ENCODE measurements at places on chromosomes 3 and 15. TPM values are rescaled to one million over a fixed set of nuclear protein-coding genes. Genes with fewer than 3 reads are reported as not detected.

DNA sequence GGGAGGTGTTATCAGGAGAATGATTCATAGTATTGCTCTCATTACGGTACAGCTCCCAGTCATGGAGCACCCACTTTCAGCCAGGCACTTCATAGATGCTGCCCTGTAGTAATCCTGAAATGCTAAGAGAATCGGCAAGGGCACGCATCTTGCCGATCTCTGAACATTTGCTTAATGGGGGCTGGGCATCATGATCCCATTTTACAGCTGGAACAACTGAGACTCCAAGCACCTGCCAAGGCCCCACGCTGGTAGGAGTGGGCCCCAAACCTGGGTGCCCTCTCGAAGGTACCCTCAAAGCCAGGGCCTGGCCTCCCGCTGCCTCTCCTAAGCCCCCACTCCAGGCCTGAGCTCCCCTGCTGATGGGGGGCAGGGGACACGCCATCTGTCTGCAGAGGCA is 47.3 kb downstream of the RPN1 start:
- H3K27ac ChIP-seq, result no peak overlapping the region
- DNase-seq, result no peak
- H3K36me3 ChIP-seq, result no peaks in the 10 kb centered on the region

- H3K27me3 ChIP-seq, result no peaks in the 10 kb centered on the region
- peak overlapping the region; percentile 47 for H3K4me3 ChIP-seq
- H3K27ac ChIP-seq, result peak overlapping the region; percentile 79
- H3K4me1 ChIP-seq, result peaks cover 82% of the 10 kb centered on the region
These were observed 4.8 kb downstream of the CCDC12 start for GRCh38 chr3:46971742-46972141.

DNA sequence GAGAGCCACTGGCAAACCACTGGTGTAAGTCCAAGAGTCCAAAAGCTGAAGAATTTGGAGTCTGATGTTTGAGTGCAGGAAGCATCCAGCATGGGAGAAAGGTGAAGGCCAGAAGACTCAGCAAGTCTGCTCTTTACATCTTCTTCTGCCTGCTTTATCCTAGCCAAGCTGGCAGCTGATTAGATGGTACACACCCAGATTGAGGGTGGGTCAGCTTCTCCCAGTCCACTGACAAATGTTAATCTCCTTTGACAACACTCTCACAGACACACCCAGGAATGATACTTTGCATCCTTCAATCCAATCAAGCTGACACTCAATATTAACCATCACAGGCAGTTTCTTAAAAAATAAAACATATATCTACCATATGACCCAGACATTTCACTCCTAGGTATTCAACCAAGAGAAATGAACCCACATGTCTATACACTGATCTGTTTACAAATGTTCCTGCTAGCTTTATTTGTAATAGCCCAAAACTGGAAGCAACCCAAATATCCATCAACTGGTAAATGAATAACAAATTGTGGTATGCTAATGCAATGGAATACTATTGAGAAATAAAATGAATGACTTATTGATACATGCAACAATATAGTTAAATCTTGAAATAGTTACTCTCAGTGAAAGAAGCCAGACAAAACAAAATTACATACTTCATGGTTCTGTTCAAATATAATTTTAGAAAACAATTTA is 373.8 kb downstream of the ZNF385D start:
- no peak for DNase-seq
- no peak overlapping the region for H3K4me3 ChIP-seq
- H3K4me1 ChIP-seq, result no peaks in the 10 kb centered on the region
- no peaks in the 10 kb centered on the region for H3K36me3 ChIP-seq

DNA sequence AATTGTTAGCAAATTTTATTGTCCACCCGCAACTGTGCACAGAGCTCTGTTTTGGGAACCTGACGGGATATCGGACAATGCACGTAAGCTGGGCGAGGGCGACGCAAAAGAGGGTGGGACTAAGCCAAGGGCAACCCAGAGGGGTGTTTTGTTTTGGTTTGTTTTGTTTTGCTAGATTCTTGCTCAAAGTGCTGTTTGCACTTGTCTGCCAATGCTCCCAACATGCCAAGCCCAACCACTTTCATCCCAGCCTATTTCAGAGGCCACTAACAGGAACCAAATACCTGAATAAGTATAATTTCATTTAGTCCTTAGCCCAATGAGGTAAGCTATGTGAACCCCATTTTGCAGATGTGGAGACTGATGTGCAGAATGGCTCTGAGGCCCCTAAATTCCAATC is 9.7 kb upstream of the CMTM7 start:
- no peak overlapping the region for H3K4me3 ChIP-seq
- no peak overlapping the region for H3K27ac ChIP-seq
- H3K36me3 ChIP-seq, result no peaks in the 10 kb centered on the region
- no peak for DNase-seq
- H3K4me1 ChIP-seq, result peaks cover 2% of the 10 kb centered on the region
- no peaks in the 10 kb centered on the region for H3K27me3 ChIP-seq

GRCh38 chr3:52879090-52879489 is 18.3 kb downstream of the STIMATE start:
- H3K4me3 ChIP-seq, result no peak overlapping the region
- peaks cover 32% of the 10 kb centered on the region for H3K4me1 ChIP-seq
- DNase-seq, result no peak
- no peaks in the 10 kb centered on the region for H3K27me3 ChIP-seq
- H3K27ac ChIP-seq, result no peak overlapping the region

GRCh38 chr15:69189157-69189556 is 28.7 kb downstream of the GLCE start:
- no peak overlapping the region for H3K27ac ChIP-seq
- no peak for DNase-seq
- H3K4me3 ChIP-seq, result no peak overlapping the region
- H3K27me3 ChIP-seq, result no peaks in the 10 kb centered on the region

DNA sequence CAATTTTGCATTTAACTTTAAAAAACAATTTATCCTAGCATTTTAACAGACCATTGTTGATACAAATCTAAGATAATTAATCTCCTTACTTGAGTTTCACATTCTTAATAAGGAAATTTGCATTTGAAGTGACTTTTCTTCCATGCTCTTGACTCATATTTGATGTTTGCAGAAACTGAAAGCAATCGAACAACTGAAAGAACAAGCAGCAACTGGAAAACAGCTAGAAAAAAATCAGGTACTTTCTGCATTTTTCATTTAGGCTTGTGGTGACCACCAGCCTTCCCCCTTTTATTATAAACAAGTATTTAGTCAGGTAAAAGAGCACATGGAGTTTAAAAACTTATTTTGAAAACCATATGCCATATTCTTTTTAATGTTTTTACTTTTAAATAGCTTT is 20.1 kb upstream of the SELENOT start:
- peak overlapping the region; percentile 60 for H3K27ac ChIP-seq
- no peak overlapping the region for H3K4me3 ChIP-seq
- peaks cover 55% of the 10 kb centered on the region for H3K36me3 ChIP-seq
- H3K27me3 ChIP-seq, result no peaks in the 10 kb centered on the region

GRCh38 chr3:12999147-13000140 is 73.8 kb downstream of the IQSEC1 start:
- no peaks in the 10 kb centered on the region for H3K27me3 ChIP-seq
- H3K36me3 ChIP-seq, result peaks cover 51% of the 10 kb centered on the region
- H3K4me1 ChIP-seq, result peaks cover 53% of the 10 kb centered on the region
- H3K4me3 ChIP-seq, result no peak overlapping the region
- DNase-seq, result no peak

DNA sequence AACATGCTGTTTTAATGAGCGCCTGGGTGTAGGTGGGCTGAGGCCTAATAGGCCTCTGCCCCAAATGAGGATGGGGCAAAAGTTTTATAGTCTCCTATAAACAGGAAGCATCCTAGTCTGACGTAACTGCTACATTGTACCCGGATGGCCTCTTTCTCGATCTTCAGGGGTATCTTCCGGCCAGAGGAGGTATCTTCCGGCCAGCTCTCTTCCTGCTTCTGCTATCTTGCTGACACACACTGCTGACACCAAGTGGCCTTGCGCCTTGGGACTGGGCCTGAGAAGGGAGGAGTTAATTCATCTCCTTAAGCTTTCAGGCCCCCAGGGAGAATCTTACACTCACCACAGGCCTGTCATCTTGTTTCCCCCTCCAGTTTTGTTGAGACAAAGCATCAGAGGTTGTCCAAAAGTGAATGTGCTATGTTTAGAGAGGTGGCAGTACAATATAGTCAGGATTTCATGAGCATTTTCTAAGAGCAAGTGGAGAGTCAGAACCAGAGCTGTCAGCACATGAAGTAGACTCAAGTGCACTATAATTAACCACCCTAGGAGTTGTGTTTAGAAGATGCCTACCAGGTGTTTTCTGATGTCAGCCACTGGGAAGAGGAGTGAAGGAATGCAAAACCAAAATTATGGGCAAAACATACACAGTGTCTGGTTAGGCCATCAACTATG is 15.6 kb upstream of the IGSF10 start:
- H3K4me3 ChIP-seq, result no peak overlapping the region
- no peaks in the 10 kb centered on the region for H3K4me1 ChIP-seq
- H3K36me3 ChIP-seq, result no peaks in the 10 kb centered on the region

- peaks cover 8% of the 10 kb centered on the region for H3K4me1 ChIP-seq
- H3K36me3 ChIP-seq, result no peaks in the 10 kb centered on the region
- no peak overlapping the region for H3K27ac ChIP-seq
- no peak overlapping the region for H3K4me3 ChIP-seq
These were observed 47.6 kb upstream of the POMGNT2 start for GRCh38 chr3:43153216-43154083.

DNA sequence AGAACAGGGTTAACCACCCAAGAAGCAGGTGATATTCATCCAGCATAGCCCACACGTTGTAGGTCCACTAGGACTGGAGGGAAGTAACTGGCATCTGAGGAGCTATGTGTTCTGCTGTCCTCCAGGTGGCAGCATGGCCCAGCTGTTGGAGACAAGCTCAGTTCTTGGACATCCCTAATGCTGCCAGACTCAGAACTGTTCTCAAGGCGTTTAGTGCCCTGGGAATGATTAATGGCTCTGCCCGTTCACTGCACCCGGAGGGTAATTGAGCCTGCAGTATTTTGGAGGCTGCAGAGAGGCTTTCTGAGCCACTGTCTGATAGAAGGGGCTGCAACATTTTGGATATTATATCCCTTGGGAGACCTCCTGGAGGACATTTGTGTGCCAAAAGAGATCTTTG is 521.3 kb upstream of the SEMA6D start:
- DNase-seq, result peak; percentile 57
- no peaks in the 10 kb centered on the region for H3K27me3 ChIP-seq
- no peaks in the 10 kb centered on the region for H3K36me3 ChIP-seq
- no peak overlapping the region for H3K27ac ChIP-seq
- H3K4me1 ChIP-seq, result no peaks in the 10 kb centered on the region
- no peak overlapping the region for H3K4me3 ChIP-seq

DNA sequence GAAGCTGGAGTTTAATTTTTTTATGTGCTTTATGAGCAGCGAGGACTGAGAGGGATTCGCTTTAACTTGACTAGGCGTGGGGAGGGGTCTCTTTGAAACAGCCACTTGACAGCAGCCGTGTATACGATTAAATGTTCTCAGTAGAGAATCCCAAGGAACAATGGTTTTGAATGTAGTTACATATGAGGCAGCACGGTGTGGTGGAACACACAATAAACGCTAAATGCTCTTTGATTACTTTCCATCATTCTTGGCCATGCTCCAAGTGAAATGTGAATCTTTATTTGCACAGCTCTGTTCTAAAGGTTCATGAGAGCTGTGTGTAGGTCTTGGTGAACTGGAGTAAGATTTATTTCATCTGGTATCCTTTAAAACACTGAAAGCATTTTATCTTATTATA is 251.4 kb upstream of the TGFBR2 start:
- H3K36me3 ChIP-seq, result peaks cover 13% of the 10 kb centered on the region
- peaks cover 50% of the 10 kb centered on the region for H3K4me1 ChIP-seq
- H3K27ac ChIP-seq, result no peak overlapping the region
- H3K27me3 ChIP-seq, result peaks cover 36% of the 10 kb centered on the region

DNA sequence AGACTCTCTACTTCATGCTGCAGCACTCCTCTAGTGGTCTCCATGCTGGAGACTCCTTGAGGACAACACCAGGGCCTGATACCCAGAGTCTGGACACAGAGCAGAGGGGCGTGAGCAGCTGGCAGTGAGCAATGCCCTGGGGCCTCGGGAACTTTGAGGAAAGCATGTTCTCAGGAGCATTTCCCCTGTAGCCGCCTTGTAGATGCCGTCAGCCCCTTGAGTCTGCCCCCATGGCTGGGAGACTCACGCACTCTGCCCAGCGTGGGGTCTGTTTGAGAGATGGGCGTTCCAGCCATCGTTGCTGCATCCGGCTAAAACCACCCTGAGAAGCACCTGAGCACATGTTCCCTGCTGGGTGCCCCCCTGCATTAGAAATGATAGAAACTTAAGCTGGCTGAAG is 56.8 kb downstream of the PLXNA1 start:
- no peak overlapping the region for H3K27ac ChIP-seq
- no peaks in the 10 kb centered on the region for H3K36me3 ChIP-seq
- DNase-seq, result no peak
- H3K4me1 ChIP-seq, result no peaks in the 10 kb centered on the region

DNA sequence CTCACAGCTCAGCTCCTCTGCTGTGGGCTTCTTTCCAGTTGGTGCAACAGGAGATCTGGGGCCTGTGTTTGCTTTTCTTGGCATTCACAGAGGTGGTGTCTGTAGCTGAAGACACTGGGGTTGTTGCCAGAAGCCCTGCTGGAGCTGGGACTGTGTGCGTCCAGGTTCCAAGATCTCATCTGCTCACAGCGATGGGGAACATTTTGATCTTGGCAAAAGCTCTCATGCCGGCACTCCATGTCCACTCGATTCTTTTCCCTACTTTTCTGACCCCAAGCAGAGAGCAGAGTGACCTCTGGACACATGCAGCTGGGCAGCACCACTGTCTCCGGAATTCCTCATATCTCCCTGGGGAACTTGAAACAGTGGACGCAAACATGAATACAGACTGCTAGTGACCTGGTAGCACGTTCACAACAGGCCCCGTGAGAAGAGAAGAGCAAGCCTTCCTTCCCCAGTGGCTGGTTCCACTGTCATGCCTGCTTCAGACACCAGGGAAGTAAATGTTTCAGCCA is 36.1 kb upstream of the MECOM start:
- no peak overlapping the region for H3K27ac ChIP-seq
- no peaks in the 10 kb centered on the region for H3K4me1 ChIP-seq
- no peaks in the 10 kb centered on the region for H3K36me3 ChIP-seq
- no peak for DNase-seq
- H3K4me3 ChIP-seq, result no peak overlapping the region

DNA sequence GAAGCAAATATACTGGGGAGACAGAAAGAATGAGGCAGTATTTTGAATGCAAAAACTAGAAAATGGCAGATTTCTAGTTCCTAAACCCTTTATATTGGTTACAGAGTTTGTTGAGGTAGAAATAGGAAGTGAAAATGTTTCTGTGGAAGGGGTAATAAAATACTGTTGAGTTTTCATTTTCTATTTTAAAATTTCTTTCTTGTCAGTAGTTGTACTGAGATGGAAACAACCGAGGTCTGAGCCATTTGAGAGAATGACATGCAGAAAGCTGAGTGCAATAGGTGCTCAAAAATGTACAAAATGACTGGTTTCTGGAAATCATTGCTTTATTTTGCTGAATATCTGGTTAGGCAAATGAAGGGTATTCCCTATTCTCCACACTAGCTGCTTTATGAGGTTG is 361.4 kb downstream of the CHL1 start:
- H3K4me3 ChIP-seq, result no peak overlapping the region
- DNase-seq, result no peak
- no peaks in the 10 kb centered on the region for H3K36me3 ChIP-seq
- no peaks in the 10 kb centered on the region for H3K4me1 ChIP-seq
- no peaks in the 10 kb centered on the region for H3K27me3 ChIP-seq

TNNC1 gene
- 1.5 TPM for total RNA-seq

KIF7 gene
- total RNA-seq, result 0.65 TPM

MOBP gene
- not detected for total RNA-seq

PIGZ gene
- total RNA-seq, result 2.6 TPM

COL8A1 gene
- total RNA-seq, result 0.07 TPM

SPTBN5 gene
- total RNA-seq, result 1.5 TPM

Measured in activated CD4-positive, alpha-beta T cell treated with anti-CD3 and anti-CD28 coated beads, Interleukin-2, amount 10 ng/mL, durations not matched to agents 7 days and 5 days (primary cell).